ENCODE measurements at places on chromosomes 3 and 15.

DNA sequence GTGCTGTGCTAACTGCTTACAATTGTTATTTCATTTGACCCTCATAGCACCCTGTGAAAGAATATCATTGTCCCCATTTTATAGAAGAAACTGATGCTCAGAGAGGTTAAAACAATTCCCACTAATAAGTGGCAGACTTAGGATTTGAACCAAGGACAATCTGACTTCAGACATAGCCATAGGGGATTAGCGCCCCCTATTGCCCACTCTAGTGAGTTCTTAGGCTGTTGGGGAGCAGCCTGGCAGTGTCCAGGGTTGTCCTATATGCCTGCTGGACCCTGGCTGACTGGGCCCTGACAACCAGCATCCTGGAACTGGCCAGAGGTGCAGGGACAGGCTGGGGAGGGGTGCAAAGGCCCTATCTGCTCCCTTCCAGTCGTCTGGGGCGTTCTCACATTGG is 15.4 kb downstream of the DPH3 start:
- DNase-seq, result no peak

DNA sequence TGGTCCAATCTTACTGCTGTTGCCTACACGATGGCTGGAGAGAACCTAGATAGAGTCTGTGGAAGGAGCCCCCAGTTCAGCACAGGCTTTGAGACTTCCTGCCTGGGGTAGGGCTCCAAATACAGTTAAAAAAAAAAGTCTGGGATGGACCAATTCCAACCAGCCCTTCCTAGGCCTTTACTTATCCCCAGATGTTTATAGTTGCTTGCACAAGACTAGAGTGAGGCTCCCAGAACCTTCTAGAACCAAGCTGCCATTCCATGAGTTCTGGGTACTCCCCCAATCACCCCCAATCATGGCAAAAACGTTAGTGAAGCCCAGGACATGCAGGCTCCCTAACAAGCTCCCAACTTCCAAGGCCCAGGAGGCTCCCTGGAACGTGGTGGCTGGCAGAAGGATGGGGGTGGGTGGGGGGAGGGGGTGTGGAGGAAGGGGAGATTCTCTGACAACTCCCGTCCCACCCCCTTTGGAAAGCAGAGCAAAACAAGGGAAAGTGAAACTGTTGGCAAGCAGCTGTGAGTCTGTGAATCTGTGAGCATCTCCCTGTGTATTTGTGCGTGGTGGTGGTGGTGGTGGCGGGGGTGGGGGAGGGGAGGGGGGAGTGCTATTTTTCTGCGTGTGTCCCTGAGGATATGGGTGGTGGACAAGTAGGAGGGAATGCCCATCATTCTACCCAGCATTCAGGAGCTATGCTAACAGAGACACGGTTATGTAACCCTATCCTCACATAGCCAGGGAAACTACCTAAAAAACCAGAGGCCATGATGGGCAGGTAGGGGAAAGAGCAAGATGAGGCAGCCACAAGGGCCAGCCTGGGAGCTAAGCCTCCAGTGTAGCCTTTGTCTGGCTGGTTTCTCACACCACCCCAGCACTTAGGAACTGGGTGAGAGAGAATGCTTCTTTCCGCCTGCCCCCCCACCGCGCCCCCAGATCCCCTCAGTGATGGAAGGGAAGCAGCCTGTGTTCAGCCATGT is 2.0 kb downstream of the MST1R start:
- no peak for DNase-seq

DNA sequence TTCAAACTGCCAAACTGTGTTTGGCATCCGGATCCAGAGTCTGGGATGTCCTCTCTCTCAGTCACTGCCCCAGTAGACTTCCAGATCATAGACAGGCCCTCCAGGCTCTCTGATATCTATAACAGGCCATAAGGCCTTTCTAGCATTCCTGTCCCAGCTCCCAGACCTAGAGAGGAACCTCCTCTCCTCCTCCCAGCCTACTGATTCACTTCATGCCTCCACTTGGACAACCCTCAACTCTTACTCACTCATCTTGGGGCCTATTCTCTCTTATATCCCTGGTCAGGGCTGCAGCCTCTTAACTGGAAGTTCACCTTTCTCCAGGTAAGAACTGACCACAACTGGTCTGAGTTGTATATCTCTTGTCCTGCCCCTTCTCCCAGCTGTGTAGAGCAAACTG is 253.7 kb upstream of the TRIM42 start:
- DNase-seq, result no peak

GRCh38 chr3:52237657-52238172 is 1.2 kb downstream of the TWF2 start:
- no peak for DNase-seq

GRCh38 chr3:105798381-105798934 is 70.4 kb downstream of the CBLB start:
- DNase-seq, result no peak
